ENCODE measurements at places on chromosomes 3 and 15.
A peak's percentile ranks its signal among the peaks of the same experiment; 100 is the strongest.

DNA sequence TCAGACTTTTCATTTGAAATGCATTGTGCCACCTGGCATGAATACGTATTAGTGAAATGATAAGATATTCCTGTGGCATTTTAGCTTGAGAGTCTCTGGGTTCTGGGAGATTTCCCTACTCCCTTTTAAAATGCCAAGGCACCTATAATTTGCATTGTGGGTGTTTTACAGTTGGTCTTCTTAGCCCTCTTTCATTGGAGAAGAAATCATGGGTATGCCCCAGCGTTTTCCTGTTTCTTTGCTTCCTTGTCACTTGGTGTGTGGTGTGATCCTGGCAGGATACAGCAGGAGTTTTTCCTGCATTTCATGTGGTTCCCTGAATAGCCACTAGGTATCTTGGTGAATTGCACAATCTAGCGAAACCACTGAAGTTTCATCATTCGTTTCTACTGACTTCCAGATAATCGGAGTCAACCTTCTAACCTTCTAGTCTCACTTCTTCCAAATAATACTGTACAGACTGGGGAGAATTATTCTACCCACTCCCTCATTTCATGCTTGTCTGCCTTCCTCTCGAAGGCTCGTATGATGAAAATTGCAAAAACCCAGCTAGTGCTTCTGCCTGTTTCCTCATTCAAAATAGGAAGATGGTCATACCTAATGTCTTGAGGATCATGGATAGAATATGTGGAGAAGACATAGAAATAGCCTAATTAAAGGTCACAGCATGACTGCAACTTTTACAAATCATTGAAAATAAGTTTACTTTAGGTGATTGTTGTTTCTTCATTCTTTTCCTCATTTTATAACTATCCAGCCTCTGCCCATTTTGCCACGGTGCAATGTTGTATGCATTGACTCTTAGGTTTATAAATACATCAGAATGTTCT lies 2.6 kb downstream of the BHLHE40 start:
- DNase-seq: no peak

GRCh38 chr3:172869368-172869771 lies 118.8 kb downstream of the ECT2 start:
- DNase-seq: no peak

DNA sequence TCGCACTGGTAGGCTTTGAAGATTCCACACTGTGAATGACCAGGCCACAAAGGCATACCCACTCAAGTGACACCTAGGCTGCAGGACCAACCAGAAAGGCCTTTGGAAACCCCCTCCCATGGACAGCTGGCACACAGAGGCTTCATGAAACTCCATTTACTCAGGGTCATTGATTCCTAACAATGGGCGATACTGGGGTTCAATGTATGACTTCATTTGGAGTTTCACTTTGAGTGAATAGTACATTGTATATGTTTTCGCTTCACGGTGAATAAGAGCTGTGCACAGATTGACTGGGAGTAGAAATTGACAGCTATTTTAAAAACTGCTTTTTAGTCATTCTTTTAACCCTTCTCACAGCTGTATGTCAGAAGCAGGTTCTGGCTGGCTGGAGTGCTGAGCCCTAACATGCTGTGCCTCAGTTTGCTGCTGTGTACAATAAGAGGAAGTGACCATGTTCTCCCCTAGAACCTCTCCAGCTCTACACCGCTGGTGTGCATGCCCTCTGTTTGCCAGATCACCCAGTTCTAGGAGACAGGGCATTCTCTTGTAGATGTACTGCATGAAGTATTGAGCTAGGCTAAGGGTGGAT lies 15.4 kb upstream of the CX3CR1 start:
- DNase-seq: no peak

- peak; percentile 53 for DNase-seq
These were observed 31.4 kb upstream of the FAN1 start for GRCh38 chr15:30872341-30872748.

DNA sequence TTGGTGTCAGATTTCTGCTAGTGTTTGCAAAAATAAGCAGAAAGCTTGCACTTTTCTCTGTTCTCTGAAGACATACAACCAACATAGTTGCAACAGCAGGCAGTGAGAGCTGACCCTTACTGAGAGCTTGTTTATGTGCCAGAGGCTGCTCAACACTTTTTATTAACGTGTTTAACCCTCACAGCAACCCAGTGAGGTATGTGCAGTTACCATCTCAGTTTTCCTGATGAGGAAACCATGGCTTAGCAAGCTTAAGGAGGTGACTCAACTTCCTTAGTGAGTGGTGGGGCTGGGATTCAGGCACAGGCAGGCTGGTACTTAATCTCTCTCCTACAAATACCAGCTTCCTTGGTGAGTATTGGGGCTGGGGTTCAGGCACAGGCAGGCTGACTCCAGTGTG lies 158.1 kb upstream of the CTDSPL start:
- DNase-seq: no peak

DNA sequence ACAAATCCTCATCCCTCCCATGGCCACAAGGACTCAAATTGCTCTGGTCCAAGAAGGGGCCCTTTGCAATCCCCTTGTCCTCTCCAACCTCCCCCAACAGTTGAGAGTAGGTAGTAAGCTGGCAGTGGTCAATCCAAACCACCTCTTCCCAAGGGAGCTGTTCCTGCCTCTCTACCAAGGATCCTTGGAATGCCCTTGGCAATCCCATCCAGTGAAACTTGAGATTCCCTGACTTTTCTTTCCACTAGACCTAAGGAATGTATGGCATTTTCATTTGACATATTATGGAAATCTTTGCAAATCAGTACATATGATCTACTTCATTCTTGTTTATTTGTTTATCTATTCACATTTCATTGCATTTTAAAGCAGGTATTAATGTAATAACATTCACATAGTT lies 4.8 kb upstream of the RBP2 start:
- DNase-seq: no peak

- DNase-seq: no peak
These were observed 334.8 kb downstream of the PLCL2 start for GRCh38 chr3:17219593-17219992.

GRCh38 chr15:70375586-70375985 lies 277.9 kb upstream of the TLE3 start:
- DNase-seq: no peak

DNA sequence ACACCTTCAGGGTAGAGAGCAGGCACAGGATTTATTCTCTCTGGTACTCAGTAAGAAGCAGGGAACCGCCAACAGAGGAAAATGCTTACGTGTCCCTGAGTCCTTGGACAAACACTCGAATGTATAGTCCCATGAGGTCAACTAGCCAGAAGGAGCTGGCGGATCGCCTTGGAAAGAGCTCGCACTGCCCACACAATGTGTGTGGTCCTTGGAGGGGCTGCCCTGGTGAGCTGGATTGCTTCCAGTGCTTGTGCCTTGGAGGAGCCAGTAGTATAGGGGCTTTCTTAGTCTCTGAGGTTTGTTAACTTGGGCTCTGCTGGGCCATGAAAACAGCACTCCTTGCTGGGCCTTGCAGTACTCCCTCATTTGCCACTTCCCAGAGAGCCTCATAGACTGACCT lies 40.7 kb upstream of the VILL start:
- DNase-seq: no peak

GRCh38 chr3:77342027-77342426 lies 302.1 kb downstream of the ROBO2 start:
- DNase-seq: no peak

DNA sequence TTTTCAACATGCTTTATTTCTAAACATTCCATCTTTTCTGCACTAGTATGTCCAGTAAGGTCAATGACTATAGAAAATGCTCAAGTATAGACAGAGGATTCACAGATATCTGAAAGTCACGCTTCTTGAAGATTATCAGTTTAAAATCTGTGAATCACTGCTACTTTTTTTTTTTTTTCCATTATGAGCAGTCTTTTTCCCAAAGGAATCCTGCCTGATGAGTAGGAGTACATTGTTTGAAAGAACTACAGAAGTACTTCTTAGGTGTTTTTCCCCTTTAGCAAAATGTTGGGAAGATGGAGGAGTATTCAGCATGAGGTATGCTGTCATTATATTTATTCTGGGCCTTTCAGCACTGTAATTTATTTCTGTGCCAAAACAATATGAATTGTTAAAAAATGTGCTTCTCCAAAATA lies 266.2 kb downstream of the NLGN1 start:
- no peak for DNase-seq

- no peak for DNase-seq
These were observed 34.7 kb downstream of the RPL22L1 start for GRCh38 chr3:170835336-170835735.

DNA sequence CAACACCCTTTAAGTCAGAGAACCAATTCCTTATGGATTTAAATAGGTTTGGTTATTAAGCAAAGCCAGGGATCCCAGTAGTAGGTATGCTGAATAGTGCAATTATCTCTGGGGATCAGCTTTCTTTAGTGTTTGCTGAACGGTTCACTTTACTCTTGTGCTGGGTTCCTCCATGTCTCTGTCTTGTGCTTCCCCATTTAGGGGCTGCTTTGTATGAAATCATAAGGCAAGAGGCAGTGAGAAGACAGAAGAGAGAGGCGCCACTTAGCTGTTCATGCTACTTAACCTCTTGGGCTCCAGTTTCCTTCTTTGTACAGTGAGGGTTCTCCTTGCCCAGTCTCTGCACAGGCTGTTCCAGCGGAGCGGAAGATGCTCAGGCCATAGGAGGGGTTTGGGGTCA lies 3.5 kb downstream of the ST6GAL1 start:
- peak; percentile 5 for DNase-seq

DNA sequence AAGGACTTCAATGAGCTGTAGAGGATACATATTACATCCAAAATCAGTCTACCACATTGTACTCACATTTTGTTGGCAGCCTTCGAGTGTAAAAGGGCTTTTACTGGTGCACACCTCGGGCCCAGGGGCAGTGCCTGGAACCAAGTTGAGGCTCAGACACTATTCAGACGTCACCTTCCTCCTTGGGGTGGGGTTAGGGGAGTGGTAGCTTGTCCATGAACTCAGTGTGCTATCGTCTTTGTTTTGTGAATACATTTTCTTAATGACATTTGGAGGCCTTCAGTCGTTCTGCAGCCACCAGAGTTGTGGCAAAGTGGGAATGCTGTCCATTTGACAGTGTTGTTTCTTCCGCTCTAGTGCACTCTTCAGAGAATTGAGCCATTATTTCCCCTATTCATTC lies 114.2 kb downstream of the PGPEP1L start:
- DNase-seq: no peak

DNA sequence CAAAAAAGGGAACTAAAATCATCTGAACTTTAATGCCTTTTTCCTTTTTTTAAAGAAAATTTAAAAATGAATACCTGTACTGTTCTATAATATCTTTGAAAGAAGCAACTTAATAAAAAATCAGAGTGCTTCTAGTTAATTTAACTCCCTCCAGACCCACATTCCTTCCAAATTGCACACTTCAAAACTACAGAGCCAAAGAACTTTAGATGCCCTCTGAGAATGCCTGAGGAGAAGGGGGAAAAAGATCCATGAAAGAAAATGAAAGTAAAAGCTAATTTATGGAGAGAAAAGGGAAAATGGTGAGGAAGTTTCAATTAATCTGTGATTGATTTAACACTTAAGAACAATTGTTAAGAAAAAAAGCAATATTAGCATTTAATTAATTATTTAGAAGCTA lies 1141.6 kb downstream of the IGSF11 start:
- no peak for DNase-seq

GRCh38 chr3:94248042-94248441 lies 185.2 kb downstream of the NSUN3 start:
- DNase-seq: no peak

GRCh38 chr3:22241110-22241509 lies 490.1 kb upstream of the ZNF385D start:
- no peak for DNase-seq

DNA sequence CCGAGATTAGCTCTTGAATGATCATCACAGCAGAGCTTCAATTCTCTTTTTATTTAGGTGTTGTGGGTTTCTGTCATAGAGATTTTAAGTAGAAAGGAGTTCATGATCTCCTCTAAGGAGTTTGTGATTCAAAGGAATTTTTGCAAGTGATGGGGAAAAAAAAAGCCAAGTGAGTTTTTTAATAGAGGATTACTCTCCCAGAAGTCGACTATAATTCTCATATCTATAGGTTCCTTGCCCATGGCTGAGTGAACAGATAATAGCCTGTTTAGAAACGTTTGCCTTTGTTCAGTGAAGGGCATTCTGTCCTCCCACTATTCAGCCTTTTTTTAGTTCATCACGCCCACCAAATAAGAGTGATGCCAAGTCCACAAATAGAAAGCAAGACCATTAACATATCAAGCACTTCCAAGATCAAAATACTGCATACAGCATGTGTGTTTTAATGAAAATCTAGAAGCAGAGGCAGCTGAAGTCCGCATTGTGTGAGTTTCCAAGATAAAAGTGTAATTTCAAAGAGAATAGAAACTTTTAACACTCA lies 398.4 kb upstream of the CNTN3 start:
- DNase-seq: no peak

- no peak for DNase-seq
These were observed 41.3 kb downstream of the CA12 start for GRCh38 chr15:63340353-63340752.

DNA sequence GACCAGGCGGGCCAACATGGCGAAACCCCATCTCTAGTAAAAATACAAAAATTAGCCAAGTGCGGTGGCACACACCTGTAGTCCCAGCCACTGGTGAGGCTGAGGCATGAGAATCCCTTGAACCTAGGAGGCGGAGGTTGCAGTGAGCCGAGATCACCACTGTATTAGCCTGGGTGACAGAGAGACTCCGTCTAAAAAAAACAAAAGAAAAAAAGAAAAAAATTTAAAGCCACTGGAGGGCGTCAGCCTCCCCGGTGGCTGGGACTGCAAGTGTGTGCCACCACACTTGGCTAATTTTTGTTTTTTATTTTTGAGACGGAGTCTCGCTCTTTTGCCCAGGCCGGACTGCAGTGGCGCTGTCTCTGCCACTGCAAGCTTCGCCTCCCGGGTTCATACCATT lies 7.9 kb downstream of the RTF1 start:
- DNase-seq: no peak

GRCh38 chr3:191070201-191070600 lies 128.8 kb upstream of the OSTN start:
- no peak for DNase-seq

GRCh38 chr15:83046558-83047127 lies 20.4 kb downstream of the BTBD1 start:
- no peak for DNase-seq

DNA sequence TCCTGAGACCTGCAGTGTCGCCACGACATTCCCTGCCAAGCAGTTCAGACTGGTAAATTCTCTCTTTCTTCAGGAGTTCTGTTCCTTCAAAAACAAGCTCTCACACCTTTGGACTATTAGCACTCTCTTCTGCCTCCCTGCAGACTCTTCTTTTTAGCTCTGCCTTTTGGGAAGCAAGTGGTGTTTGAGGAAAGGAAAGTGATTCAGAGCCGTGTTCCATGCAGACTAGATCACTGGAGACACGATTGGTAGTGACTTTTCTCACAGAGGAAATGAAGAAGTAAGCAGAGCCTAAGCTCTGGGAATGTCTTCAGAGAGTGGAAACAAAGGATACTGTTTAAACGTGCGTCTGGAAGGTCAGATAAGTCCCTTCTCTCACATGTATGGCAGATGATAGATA lies 270.6 kb upstream of the TPRG1 start:
- no peak for DNase-seq

Data from NCI-H1436 (cell line).